Erythroblast (primary cell): ENCODE measurements at places on chromosomes 2 and 18.

DNA sequence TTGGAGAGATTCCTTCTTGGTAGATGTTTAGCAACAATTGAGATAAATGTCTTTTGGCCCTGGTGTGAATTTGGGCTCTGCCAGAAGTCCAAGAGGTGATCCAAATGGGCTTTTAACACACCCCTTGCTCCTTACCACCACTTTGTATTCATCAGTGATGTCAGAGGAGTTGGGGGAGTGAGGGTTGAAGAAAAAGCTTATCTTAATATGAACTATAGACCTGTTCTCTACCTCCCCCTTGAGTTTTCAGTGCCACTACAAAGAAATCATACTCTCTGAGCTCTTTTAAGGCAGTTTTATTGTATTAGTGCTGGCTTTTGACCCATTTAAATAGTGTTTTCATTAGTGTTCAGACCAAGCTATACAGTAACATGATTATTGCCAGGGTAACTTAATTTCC, 229.1 kb downstream of the PHLPP1 start:
- DNase-seq, result no peak

- no peak for DNase-seq
Measured at GRCh38 chr2:52345082-52345481, 1313.2 kb upstream of the NRXN1 start.

DNA sequence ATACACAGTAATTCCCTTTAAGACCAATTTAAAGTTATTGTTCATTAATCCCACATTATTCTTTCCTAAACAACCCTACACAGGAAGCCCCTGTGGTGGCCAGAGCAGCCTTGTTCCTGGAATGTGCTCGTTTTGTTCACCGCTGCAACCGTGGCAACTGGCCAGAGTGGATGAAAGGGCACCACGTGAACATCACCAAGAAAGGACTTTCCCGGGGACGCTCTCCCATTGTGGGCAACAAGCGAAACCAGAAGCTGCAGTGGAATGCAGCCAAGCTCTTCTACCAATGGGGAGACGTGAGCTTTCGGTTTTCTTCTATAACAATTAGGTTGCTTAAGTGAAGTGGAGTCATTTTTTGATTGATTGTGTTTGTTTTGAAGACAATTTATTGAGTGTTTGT, 101.0 kb downstream of the UNC80 start:
- no peak for DNase-seq

- DNase-seq, result no peak
Measured at GRCh38 chr2:65046633-65047407, 9.4 kb upstream of the CEP68 start.

GRCh38 chr2:153589586-153589985, 111.0 kb upstream of the RPRM start:
- DNase-seq, result no peak

GRCh38 chr2:46482490-46482889, 3.1 kb downstream of the TMEM247 start:
- no peak for DNase-seq

DNA sequence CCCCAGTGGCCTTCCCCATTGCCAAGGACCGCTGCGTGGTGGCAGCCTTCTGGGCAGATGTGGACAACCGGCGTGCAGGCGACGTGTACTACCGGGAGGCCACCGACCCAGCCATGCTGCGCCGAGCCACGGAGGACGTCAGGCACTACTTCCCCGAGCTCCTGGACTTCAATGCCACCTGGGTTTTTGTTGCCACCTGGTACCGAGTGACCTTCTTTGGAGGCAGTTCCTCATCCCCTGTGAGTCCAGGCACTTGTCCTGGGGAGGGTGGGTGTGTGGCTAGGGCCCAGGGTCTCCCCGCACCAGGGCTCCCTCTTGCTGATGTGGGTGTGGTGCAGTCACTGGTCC, 31.9 kb downstream of the SNED1 start:
- DNase-seq, result no peak

GRCh38 chr2:74415762-74416395, 5.5 kb downstream of the C2orf81 start:
- DNase-seq, result no peak

DNA sequence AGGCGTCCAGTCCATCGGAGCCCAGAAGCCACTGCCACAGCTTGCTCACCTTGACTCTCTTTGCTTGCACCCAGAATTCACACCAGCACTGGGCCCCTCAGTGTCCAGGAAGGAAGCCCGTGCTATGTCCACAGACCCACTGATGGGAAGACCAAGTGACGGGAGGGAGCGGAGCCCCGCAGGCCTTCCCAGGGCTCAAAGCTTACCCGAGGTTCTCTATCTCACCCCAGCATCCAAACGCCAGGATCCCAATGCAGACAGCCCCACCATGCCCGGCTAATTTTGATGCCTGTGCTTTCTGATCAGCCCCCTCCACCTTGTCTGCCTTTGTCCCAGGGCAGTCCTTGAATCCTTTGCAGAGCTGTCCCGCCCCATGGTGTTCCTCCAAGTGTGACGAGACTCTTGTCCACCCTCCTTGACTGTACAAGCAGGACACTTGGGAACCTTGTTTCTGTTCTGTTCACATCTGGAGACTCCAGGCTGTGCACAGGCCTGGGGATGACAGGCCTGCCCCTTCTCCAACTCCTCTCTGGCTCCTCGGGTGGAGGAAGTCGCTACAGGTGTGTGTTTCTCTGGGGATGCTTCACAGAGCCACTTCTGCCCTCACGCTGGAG, 12.0 kb downstream of the NPPC start:
- DNase-seq, result no peak

- no peak for DNase-seq
Measured at GRCh38 chr2:207472343-207473048, 57.3 kb upstream of the CREB1 start.

DNA sequence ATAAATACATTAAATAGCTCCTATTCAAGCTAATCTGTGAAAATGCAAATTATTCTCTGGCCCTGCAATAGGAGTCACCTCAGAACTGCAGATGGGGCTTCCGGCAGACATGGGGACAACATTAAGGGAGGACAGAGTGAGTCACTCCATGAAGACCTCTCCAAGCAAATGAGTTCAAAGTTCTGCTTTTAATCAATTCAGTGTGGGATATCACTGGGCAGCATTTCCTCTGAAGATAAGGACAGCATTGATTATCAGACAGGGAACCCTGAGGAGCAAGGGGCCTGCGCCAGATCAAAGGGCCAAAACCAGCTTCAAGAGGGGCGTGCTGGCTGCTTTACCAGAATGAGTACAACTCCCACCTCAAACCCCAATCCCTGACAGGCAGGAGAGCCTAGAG, 356.9 kb upstream of the KLHL29 start:
- no peak for DNase-seq

GRCh38 chr2:113060396-113060795, 1.4 kb downstream of the IL36RN start:
- DNase-seq, result no peak

GRCh38 chr2:33366473-33366872, 110.0 kb upstream of the RASGRP3 start:
- DNase-seq, result no peak

DNA sequence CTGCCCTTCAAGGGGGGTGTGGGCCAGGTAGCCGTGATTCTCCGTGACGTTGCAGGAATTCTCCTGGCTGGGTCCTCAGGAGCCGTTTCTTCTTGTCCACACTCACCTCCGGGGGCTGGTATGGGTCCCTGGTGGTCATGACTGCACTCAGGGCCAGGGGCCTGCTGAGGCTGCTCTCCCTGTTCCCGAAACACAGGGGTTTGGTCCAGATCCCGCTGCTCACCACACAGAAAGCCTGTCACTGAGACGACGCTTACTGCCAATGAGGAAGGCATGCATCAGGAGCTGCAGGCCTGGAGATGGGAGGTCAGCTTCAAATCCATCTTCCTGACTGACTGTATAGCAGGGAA, 160.7 kb downstream of the RTP5 start:
- DNase-seq, result no peak

- DNase-seq, result no peak
Measured at GRCh38 chr2:189144700-189145211, 34.8 kb downstream of the COL5A2 start.

DNA sequence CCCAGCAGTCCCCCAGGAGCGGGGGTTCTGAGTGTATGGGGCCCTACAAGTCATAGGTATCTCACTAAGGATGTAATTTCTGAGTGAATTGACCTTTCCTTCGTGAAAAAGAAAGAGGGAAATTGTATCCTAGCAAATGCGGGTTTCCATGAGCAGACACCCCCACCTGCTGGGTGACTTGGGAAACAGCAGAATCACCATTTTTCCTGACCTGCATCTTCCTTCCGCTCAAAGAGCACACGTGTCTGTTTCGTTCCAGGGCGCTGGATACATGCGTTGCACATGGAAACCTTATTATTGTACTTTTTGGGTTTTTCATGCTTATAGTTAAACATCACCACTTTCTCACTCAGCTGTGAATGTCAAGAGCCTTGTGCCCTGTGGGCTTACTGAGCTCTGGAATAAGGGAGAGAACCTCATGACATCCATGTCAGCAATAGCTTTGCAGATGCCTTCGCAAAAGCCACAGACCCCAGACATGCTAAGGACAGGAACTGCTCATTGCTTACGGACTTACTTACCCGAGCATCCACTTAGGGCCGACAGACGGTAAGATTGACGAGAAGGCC, 132.8 kb downstream of the TPO start:
- peak; percentile 20 for DNase-seq

DNA sequence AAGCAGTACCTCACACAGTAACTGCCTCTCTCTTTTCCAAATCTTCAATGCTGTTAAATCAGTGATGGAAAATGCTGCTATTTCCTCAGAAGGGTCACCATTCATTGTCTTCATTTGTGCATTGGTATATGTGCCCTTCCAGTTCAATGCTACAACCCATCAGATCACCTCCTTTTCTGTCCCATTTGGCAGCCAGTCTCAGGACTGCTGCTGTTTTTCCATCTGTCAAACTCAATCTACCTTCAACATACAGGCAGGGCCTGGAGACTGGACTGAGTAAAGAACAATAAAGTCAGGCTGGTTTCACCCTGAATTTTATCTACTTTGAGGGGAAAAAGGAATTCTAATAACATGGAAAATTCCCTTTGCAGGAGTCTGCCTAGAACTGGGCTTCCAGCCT, 17.9 kb downstream of the ZNF385B start:
- no peak for DNase-seq

DNA sequence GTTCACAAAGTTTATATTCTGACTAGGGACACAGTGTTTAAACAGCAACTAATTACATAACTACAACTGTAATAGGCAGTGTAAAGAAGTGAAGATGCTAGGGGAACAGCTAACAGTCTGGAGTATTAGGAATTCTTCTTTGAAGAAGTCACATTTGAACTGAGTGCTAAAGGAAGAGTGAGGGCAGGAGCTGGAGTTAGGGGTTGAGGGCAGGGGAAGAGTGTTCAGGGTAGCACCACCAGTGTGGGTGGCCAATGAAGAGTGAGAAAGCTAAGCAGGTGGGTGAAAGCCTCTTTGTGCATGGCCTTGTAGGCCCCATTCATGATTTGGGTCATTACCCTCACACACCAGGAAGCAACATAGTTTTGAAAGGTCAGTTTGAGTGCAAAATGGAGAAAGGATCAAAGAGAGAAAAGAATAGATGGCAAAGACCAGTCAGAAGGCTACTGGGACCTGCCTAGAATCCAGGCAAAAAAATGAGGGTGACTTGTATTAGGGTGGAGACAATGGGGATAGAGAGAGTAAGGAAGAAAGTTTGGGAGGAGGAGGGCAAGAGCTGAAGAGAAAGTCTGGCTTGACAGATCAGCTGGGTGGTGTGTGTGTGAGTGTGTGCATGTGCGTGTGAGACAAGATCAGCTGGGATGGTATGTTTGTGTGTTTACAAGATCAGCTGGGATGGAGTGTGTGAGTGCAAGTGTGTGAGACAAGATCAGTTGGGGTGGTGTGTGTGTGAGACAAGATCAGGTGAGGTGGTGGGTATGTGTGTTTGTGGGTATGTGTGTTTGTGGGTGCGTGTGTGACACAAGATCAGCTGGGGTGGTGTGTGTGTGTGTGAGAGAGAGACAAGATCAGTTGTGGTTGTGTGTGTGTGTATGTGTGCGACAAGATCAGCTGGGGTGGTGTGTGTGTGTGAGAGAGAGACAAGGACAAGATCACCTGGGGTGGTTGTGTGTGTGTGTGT, 43.6 kb upstream of the AGPS start:
- DNase-seq, result no peak

DNA sequence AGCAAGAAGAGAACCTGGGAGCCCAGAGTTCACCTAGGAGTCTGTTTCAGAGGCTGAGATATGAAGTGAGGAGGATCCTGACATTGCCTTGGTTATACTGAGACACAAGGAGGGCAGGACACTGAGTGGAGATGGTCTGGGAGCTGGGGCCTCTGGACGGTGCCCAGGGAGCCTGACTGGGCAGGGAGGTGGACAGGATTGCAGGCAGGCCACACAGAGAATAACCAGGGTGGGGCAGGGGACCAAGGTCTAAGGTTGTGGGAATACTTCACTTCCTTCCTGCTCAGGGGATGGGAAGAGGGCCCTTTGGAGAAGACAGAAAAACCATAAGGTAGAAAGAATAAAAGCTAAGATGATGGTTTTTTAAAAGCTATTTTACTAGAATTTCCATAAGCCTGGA, 18.7 kb downstream of the EDAR start:
- DNase-seq, result no peak

DNA sequence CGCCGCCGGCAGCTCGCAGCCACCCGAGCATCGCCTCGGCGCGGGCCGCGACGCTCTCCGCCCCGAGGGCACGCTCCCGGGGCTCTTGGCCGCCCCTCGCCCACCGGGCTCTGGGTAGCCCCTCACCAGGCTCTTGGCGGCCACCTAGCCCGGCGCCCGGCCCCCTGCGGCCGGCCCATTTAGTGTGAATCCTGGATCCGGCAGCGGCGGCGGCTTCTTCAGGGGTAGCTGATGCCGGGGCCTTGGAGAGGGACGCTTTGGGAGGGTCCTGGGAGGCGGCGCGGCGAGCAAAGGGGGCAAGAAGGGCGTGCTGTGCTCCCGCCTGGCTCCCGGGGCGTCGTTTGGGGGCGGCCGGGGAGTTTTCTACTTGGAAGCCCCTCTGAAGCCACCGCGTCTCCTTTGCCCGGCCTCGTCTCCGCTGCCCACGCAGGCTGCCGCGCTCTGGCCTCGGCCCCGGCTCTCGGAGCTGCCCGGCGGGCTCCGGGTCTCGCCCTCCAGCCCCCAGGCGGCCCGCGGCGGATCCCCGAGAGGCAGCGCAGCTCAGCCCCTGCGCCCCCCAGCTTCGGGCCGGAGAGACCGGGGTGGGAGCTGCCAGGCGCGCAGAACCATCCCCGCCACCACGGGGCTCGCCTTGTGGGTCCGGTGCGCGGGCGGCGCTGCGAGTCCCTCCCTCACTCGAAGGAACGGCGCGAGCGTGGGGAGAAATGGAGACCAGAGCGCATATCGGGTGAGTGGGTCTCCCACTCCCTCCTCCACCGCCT, 509 bp downstream of the PIEZO2 start:
- no peak for DNase-seq

DNA sequence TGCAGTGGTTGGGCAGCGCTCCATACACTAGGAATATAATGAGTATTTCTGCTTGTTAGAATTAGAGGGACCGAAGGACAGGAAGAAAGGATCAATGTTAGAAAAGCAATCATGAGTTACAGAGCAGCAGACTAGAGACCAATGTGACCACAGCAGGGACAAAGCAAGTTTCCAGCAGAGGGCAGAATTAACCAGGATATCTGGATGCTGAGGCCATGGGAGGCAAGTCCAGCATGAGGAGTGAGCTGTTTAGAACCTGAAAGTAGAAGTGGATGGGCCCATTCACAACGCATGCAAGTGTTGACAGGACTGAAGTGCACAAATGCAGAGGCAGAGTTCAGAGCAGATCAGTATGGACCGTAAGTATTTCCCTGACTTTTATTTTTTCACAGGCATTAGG, 910.4 kb upstream of the GYPC start:
- peak; percentile 37 for DNase-seq
